ENCODE measurements at places on chromosomes 7 and 10.

DNA sequence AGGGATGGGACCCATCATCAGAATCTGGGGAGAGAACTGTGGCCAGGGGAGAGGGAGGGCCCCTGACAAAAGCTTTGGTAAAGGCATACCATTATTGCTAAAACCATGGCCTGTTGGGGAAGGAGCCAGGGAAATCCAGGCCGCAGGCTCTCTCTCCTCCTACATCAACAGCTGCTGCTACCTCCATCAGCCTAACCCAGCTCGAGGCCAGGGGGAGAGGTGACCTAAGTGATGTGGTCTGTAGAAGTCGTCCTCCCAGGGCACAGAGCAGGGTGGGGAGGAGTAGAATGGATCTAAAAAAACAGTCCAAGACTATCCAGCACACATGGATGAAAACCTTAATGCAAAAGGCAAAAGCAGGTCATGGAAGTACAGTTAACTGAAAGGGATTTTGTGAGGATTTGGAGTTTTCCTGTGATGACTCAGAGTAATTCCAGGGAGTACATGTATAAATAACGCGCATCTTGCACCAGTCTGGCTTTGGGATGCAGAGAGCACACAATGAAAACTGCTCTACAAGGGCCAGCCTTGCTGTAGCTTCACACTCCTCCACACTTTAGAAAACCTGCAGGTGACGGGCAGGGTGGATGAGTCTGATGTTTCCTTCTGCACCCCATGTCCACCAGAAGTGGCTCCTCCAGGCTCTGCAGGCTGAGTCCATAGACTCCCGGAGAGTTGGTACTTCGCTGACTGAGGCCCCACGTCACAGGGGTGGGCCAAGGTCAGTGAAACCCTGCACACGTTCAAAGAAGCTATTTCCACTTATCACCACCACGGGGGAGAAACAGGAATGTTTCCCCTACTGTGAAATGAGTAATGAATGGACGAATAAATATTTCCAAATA lies 38.5 kb upstream of the MSMB start:
- DNase-seq, result no peak

DNA sequence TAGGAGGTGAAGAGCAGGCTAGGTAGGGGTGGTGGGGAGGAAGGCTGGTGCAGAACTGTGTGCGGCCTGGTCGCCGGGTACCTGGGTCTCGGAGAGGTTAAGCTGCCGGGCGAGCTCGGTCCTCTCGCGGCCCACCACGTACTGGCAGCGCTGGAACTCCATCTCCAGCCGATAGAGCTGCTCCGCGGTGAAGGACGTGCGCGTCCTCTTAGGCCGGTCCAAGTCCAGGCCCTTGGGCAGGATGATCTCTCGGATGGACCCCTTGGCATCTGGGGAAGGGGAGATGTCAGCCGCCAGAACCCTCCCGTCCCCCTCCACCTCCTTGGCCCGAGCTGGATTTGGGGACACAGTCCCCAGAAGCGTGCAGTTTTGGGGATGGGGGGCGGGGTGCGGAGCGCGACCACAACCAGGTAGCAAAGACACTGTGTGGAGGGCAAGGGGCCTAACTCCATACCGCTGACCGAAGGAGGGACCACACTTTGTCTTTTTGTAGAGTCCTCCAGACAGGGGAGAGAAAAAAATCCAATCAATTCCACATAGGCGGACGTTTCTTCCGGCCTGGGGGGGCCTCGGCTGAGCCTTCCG lies 1.6 kb downstream of the VAX1 start:
- no peak for DNase-seq

DNA sequence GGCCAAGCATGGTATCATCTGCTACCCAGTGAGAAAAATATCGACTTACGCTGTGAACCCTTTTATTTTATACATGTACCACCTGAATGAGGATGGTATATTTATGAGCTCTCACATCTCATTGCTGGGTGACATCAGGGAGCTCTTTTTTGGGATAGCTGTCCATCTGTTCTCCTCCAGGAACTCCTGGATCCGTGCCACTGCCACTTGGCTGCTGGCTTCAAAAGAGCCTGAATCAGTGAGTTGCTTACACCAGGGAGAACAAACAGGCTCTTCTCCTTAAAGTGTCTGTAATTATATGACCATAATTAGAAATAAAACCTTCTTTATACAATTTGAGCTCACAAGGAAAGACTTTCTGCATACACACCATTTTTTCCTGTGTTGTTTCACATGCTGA lies 106.2 kb downstream of the KAT6B start:
- DNase-seq, result no peak

DNA sequence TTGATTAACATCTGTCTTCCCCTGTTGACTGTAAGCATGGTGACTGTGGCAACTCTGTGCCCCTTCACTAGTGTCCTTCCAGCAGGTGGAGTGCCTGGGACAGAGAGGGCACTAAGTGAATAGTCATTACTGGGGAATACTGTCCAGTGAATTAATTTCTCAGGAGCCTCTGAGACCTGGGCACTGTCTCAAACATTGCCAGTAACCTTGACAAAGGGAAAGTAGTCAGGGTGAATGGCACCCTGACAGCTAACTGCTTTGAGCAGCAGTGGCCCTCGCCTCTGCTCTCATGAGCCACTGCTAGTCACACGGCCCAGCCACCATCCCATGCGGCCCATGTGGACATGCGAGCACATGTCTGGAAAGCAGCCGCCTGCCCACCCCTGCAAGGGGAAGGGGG lies 13.1 kb upstream of the GRB10 start:
- DNase-seq, result no peak

DNA sequence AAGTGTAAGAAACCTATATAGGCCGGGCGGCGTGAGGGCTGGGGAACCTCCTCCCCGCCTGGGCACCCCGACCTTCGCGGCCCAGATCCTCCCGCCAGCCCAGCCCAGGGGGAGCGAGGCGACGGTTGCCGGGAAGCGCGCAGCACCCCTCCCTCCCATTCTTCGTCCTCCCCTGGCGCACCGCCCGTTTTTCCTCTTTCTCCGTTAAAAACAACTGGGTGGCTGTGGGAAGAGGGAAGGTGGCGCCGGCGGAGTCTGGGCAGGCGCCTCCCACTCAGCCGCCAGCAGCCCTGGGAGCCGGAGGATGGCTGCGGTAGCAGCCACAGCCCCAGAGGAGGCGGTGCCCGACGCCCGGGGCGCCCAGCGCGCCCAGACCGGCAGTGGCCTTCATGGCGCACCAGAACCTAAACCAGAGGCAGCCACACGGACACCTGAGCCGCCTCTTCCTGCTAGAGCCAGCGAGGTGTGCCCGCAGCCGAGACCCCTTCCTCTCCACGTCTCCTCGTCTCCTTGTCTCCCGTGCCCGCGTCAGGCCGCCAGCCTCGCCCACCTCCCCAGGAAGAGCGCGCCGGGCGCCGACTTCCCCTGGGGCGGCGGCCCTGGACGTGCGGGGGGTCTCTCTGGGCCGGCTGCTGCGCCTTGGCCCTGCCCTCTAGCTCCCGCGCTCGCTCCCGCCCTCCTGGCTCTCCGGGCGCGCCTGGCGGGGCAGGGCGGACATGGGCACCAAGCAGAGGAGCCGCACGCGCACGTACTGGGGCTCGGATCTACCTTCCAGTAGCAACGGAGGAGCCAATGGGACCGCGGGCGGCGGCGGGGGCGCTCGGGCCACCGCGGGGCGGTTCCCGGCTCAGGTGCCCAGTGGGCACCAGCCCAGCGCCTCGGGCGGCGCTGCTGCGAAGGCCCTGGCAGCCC lies 32.8 kb upstream of the SFTPD start:
- peak; percentile 57 for DNase-seq

DNA sequence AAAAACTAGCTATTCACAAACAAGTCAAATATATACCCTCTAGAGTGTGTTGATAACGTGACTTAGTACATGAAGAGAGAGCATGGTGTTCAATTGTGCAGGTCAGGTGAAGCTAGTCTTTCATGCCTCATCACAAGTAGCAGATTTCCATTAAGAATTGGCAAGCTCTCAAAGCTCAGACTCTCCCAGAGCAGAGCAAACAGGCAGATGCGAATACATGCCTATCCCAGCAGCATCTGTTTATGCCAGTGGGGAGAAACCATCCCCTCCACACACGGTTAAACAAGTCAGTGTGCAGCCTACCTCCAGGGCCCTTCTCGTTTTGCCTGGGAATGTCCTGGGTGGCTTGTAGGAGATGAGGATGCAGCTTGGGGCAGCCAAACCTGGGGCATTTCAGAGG lies 532.5 kb upstream of the C7orf33 start:
- no peak for DNase-seq

DNA sequence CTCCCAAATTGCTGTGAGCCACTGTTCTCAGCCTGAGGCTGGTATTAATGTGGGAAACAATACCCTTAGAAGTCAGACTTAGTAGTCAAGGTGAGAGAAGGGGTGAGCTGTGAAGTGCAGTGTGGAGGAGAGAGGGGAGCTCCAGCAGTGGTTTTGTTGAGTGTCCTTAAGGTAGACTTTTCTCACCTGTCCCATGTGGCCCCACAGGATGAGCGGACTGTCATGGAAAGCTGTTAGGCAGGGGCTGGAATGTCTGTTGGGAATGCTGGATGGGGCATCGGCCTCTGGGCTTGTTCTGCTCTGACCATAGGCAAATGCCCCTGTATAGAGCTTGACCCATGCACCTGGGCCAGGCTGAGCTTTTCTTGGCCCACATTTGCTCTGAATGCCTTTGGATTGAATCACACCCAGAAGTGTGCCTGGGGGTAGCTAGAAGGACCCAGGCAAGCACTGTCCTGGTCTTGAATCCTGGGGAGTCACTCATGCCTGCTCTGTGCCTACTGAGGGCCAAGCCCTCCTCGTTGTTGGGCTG lies 36.3 kb upstream of the SH2D4B start:
- no peak for DNase-seq

DNA sequence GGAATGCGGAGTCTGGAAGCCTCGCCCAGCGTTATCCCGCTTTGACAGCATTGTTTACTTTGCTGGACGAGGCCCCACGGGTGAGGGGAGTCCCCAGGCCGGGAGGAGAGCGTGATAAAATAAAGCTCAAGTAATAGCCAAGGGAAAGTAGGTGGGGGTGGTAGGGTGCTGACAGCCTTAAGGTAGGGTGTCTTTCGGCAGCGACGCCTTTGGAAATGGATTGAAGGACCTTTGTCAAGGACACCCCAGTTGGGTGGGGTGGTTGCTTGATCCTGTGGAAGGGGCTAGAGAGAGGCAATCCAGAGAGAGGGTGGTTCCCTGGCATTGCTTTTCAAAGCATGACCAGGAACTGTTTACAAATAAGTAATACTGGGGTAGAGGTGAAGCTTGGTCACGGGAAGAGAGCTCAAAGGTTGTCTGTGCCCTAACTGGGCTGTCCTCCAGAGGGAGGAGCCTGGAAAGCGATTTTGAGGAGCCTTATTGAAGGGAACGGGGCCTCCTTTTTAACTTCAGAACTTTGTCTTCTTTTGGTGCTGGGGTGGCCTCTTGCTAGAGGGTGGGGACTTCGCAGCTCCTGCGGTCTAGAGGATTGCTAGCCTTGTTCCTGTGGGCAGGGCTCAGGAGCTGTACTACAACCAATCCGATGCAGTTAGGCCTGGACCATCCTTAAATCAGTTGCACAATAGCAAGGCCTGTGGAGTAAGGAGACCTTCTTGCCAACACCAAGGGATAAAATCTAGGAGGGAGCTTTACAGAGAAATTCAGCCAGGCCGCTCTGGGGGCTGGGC lies 1.3 kb downstream of the EIF4EBP2 start:
- peak; percentile 87 for DNase-seq

DNA sequence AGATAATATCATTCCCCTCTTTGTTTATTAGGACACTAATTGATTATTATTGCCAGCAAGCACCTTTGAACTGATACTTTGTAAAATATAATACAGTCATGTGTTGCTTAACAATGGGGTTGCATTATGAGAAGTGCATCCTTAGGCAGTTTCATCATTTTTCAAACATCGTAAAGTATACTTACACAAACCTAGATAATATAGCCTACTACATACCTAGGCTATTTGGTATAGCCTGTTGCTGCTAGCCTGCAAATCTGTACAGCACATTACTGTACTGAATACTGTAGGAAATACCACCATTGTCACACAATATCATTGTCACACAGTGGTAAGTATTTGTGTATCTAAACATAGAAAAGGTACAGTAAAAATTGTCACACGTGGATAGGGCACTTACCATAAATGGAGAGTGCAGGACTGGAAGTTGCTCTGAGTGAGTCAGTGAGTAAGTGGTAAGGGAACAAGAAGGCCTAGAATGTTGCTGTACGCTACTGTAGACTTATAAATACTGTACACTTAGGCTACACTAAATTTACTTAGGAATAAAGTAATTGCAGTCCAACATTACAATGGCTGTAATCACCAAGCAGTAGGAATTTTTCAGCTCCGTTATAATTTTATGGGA lies 70.7 kb downstream of the LCOR start:
- DNase-seq, result no peak

- no peak for DNase-seq
These were observed 39.2 kb upstream of the MKRN1 start for GRCh38 chr7:140518370-140519006.

DNA sequence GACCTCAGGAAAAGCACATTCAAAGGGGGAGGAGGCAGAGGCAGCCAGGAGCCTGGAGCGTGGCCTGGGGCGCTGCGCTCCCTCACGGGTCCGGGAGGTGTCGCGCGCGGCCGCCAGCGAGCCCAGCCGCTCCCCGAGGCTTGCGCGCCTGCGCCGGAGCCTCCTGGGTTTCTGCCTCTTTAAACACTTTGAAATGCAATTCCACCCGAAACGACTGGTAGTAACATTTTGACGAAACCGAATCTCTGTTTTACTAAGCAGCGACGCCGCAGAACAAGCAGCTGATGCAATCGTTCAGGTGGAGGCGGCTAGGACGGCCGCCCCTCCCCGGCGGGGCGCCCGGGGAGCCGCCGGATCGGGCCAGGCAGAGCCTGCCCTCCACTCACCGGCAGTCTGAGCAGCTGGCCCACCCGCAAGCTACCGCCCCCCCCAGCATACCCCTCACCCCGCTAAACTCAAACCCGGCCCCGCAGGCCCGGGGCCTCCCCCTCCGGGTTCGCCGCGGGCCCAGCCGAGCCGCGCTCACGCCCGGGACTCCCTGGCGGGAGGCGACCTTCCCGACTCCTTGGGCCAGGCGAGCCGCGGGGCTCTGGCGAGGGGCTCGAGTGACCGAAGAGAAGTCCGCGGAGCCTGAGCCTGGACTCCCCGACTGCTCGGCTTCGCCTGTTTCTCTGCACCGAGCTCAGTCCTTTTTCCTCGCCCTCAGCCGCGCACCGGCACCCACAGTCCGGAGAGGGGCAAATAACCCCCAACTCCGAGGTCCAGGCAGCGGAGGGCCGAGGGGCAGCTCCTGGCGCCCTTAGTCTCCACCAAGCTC lies 3.2 kb downstream of the MKX start:
- DNase-seq, result peak; percentile 80

GRCh38 chr10:29784175-29784773 lies 149.5 kb upstream of the SVIL start:
- DNase-seq, result no peak

- DNase-seq, result no peak
These were observed 89.9 kb upstream of the MACROH2A2 start for GRCh38 chr10:69962746-69963135.
